ENCODE measurements at places on chromosomes 2 and 18.

GRCh38 chr2:158651358-158652057, 143.6 kb upstream of the DAPL1 start:
- DNase-seq = no peak

DNA sequence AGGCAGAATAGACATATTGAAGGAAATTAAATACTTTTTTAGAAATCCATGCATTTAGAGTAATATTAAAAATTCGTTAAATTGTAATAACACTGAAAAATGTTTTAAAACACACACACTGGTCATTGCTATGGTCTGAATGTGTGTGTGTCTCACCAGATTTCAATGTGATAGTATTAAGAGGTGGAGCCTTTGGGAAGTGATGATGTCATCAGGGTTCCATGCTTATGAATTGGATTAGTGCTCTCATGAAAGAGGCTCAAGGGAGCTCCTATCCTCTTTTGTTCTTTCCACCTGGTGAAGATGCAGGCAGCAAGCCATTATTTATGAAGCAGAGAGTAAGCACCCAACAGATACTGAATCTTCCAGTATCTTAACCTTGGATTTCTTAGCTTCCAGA, 441.8 kb downstream of the CDH2 start:
- DNase-seq = no peak

DNA sequence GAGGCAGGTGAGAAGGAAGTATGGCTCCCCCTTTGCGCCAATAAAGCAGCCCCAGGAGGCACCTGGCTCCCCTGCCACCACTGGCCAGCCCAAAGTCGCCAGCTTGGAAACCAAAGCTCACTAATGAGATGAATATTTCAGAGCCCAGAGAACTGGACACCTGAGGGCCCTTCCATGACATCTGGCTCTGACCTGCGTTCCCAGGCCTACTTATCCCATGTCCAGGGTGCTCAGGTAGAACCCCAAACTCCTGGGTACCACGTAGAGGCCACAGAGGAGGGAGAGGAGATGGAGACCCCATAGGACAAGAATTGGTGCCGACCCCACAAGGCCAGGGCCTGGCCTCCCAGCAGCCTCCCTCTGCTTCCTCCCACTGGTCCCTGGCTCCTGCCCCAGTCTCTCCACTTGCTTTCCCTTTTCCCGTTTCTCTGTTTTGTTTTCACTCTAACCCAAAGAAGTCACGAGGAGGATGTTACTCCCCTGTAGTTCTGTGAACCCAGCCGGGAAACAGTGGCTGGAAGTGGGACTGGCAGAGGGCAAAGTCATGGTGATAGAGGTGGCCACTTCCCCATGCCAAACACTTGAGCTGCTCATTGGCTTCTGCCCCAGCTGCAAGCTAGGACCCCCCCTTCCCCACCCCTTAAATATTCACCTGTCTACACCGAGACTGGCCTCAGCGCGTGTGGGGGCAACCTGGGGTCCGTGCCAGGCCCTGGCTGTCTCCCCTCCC, 820 bp downstream of the TMBIM1 start:
- DNase-seq = no peak

GRCh38 chr18:38475686-38476085, 910.1 kb upstream of the CELF4 start:
- no peak for DNase-seq

- DNase-seq = no peak
Observed at GRCh38 chr2:99959261-99960014, 183.0 kb downstream of the AFF3 start.

- DNase-seq = no peak
Observed at GRCh38 chr2:239184179-239184578, 216.6 kb downstream of the HDAC4 start.

DNA sequence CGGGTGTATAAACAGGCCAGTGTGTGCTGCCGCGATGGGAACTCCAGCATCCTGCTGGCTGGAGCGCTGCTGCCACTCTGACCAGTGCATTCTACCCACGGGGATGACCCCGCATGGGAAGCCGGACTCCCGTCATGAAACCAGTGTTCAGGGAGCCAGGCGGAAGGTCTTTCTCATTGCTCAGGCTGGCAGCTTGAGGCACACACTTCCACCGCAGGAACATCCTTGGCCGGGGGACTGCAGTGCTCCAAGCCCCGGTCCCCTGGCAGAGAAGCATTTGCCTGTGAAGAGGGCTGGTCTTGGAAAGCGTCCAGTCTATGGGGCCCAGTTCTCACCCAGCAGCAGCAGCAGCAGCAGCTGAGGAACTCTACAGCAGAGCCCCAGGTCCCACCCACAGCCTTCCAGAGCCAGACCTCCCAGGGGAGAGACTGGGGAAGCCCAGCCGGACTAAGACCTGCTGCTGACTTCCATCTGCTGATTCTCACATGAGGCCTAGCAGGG, 235.9 kb downstream of the KLHL29 start:
- no peak for DNase-seq

DNA sequence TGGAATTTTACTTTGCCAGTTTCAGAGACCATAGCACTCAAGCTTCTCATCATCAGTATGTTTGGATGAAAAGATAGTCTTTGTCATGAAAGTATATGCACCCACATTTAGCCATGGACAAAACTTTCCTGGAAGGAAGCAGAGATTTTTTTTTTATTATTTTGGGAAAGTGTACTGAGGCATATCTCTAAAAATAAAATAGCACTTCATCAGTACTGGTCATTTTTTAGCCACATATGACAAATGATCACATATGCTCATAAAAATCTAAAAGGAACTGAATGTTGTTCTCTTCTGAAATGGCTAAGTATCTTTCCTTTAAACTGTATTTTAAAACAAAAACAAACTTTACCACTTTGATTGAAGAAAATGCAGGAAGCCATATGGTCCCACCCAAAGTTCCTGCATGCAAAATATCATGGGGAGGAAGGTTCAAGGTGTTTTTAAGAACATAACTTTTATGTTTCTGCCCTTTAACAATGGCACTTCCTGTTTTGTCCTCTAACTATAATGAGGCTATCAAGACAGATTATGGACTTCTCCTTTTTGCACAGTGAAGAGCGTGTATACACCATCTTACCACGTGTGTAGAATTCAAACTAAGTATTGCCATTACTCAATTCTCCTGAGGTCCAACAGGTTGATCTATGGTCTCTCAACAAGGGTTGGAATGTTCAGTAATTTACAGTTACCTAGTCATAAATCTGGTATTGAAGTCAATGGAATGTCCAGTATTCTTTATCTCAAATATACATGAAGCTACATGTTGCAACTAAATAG, 77.1 kb upstream of the SLC39A10 start:
- DNase-seq = no peak

Measured in stimulated activated CD4-positive, alpha-beta T cell treated with anti-CD3 and anti-CD28 coated beads, Interleukin-1b, Interleukin-23, amount 100 ng/mL, for 48 hours (primary cell).